ENCODE measurements at places on chromosomes 2 and 18.

DNA sequence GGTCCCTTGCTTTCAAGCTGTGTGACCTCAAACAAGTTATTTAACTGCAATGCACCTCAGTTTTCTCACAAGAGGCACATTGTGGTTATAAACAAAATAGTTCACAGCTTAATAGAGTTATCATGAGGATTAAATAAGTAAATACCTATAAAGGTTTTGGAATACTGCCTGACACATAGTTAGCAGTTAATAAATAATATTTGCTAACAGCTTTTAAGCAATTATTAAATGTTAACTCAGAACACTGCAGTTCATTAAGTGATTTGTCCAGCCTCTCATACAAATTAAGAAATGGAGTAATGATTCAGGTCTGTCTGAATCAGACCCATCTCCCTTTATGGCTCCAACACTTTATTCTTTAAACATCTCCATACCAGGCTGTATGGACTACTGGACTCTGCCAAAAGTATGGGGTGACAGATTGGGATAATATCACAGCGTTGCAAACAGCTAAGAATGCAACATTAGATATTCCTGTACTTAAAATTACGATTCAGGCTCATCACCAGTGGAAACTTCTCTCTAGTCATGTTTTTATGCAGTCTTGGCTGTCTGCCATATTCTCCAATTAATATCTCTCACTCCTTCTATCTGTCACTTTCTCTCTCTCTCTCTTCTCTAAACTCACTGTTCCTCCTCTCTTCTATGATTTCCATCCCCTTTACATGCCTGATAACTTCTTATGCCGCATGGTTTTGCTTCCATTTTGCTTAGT, 370.6 kb upstream of the UBE2E3 start:
- DNase-seq, result no peak

DNA sequence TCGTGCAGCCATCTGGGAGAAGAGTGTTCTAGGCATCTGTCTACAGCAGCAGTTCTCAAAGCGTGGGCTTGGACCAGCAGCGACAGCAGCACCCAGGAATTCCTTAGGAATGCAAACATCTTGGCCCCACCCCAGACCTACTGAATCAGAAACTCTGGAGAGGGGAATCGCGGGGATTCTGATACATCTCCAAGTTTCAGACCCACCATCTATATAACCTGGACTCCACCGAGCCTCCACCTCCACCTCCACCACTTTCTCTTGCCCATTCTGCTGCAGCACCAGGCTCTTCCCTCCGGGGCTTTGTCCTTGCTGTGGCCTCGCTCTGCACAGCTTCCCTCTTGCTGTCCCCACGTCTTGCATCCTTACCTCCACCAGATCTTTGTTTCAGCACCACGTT, 256.4 kb downstream of the BCL2 start:
- DNase-seq, result no peak

DNA sequence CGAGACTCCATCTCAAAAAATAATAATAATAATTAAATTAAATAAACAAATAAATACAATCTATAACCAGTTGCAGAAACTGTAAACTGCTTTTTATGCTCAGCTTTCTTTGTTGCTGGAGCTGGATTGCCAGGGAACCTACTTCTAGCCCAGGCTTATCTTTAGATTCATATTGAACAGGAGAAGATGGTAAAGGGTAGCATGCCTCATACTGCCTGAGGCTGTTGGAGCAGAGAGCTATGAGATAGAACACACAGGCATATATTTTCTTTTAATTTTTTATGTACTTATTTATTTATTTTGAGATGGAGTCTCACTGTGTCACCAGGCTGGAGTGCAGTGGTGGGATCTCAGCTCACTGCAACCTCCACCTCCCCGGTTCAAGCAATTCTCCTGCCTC, 28.7 kb upstream of the EML4 start:
- DNase-seq, result no peak

GRCh38 chr2:115199966-115200365, 757.5 kb downstream of the DPP10 start:
- no peak for DNase-seq

GRCh38 chr2:68806511-68807109, 64.6 kb downstream of the BMP10 start:
- DNase-seq, result no peak

GRCh38 chr2:69082430-69082997, 69.5 kb downstream of the ANTXR1 start:
- DNase-seq, result no peak

DNA sequence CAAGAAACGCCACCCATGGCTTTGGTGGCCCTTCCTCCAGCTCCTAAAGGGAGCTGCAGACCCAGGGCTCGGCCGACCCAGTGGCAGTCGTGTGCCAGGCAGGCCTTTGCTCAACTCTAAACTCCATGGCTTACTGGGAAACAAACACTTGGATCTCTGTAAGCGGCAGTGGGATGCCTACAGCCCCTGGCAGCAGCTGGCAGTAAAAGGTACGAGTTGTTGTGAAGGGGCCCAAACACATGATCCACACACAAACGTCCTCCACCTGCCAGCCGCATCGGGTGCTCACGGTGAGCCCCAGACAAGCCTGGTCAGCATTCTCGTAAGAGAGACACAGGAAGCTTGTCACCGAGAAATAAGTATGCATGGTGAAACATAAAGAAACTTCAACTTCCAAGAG, 214.9 kb downstream of the MGAT5 start:
- no peak for DNase-seq

DNA sequence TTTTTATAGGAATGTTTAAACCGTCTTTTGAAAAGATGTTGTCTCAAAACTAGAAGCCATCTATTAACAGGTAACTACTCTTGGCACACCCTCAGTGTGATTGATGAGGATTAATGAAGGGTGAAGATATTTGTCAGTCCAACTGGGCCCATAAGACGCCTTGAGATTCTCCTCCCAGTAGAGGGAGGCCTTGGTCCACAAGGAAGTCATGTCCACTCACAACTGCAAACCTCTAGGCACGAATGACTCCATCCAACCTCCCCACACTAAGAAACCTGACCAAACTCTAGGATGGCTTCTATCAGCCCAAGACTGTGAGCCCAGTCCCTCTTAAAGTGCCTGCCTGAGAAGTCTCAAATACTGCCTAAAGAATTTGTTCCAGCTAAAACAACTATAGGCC, 19.2 kb upstream of the GRP start:
- no peak for DNase-seq

GRCh38 chr2:19810148-19810547, 91.6 kb downstream of the TTC32 start:
- DNase-seq, result peak; percentile 37

GRCh38 chr2:23593752-23594459, 208.9 kb downstream of the KLHL29 start:
- no peak for DNase-seq

- no peak for DNase-seq
Measured at GRCh38 chr18:21345840-21346239, 103.8 kb downstream of the GREB1L start.

- no peak for DNase-seq
Measured at GRCh38 chr2:46692316-46692715, 213.0 kb downstream of the TMEM247 start.

GRCh38 chr18:52701219-52701935, 361.4 kb downstream of the DCC start:
- DNase-seq, result no peak
